ENCODE measurements at places on chromosomes 4 and X.
A peak's percentile ranks its signal among the peaks of the same experiment; 100 is the strongest.

DNA sequence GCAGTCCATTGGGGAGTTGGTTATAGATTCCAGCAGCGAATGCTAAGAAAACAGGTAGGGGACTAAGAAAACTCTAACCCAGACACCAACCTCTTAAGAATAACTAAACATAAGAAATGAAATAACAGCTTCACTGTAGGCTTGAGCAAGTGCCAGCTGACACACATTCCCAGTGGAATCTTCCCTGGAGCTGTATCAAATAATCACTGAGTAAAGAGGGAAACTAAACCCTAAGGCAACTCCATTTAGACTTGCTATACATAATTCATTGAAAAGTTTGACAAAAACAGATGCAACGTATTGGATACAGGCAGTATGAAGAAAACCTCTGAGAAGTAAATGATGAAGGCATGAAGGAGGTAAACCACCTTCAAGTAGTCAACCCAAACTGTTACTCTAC lies 293.5 kb downstream of the OPHN1 start:
- DNase-seq = no peak

DNA sequence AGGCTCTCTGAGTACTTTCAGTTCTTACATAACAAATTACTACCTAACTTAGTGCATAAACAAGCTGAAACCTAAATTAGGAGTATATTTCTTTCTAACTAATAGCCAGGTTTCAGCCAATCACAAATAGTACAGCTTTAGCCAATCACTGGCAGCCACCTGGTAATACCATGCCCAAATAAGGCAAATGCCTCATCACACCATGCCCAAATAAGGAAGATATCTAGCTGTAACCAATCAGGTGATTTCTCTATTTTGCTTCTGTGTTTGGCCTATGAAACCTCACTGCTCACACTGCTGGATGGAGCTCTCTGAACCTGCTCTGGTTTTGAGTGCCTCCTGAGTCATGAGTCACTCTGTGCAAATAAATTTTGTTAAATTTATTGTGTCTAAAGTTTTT lies 113.5 kb downstream of the DDIT4L start:
- DNase-seq = no peak

DNA sequence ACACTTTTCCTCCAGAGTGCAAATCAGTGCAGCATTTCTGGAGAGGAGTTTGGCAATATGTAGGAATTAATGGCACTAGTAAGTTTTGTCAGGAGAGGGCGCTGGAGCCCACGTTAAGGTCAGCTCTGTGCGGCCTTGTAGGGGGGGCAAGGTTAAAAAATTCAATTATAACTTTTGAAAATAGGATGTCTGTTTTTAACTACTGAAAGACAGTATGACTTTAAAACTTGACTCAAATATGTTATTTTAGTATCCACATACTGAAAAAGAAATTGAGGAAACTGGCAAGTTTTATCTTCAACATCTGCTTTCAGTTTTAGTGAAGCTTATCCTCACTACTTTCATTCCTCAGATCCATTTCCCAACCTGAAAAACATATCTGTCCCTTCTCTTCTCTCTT lies 30.9 kb upstream of the HSD17B13 start:
- peak; percentile 49 for DNase-seq

- no peak for DNase-seq
Observed at GRCh38 chr4:89257376-89257775, 50.2 kb downstream of the GPRIN3 start.

- DNase-seq = no peak
Observed at GRCh38 chr4:89727238-89727637, 109.7 kb downstream of the SNCA start.

DNA sequence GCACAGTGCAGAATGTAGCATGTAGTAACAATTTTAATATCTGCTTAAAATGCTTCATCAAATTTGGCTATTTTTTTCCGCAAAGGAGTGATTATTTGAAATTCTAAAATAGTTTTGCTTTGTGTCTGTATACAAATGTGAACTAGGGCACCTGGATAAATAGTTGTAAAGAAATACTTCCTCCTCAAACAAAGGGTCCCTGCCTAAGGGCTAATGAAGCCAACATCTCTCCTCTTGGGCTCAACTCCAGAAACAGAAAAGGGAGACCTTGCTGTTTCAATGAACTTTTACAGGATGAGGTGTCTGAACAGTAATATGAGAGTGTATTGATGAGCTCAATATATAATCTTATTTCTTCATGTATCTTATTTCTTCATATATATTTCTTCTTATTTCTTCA lies 30.8 kb upstream of the SCOC start:
- DNase-seq = no peak

Data from fibroblast of skin of back (primary cell).